ENCODE measurements at places on chromosomes 4 and X.

GRCh38 chr4:84847978-84848377 is 118.5 kb downstream of the WDFY3 start:
- DNase-seq, result no peak

GRCh38 chr4:162131256-162131655 is 32.5 kb downstream of the FSTL5 start:
- DNase-seq, result no peak

- no peak for DNase-seq
These were observed 392.5 kb downstream of the BCOR start for GRCh38 chrX:39705290-39705689.

GRCh38 chr4:110633358-110634341 is 10.8 kb upstream of the PITX2 start:
- DNase-seq, result no peak

DNA sequence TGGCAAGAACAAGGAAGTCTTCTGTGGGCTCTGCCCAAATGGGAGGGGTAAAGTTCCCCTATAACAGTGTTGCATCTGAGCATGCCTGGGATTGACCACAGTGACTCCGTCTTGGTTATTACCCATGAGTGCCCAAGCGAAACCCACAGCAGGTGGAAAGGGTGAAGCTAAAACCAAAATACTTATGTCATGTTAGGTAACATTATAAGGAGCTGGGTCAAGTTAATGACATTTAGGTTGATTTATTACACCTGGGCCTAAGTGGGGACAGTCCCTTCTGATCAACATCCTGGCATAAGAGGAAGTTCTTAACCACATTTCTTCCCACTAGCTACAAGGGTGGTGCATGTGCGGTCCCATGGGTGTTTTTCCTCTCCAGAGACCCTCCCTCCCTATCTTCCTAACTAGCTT is 1.3 kb upstream of the ZNF732 start:
- DNase-seq, result no peak

- no peak for DNase-seq
These were observed 48.1 kb downstream of the ABCB7 start for GRCh38 chrX:75107863-75108509.

- DNase-seq, result no peak
These were observed 30.2 kb downstream of the ARSD start for GRCh38 chrX:2898846-2899512.

- no peak for DNase-seq
These were observed 249.2 kb upstream of the RPS6KA3 start for GRCh38 chrX:20515841-20516461.

DNA sequence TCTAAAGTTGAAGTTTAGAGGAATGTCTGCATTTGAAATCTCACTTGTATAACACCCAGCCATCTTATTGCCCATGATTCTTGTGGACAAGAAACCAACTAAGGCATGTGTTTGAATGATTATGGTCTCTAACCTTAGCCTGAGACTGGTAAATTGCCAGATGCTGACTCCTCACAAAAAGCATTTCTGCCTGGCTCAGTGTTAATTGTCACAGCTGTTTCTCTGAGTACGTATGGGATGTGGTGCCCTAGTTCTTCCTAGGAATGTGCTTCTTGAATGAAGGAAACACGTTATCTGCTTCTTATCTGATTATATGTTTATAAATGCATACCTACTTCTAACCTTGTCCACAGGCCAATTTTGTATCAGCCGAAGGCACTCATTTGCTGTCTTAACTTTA is 63.1 kb upstream of the NDP start:
- DNase-seq, result no peak

DNA sequence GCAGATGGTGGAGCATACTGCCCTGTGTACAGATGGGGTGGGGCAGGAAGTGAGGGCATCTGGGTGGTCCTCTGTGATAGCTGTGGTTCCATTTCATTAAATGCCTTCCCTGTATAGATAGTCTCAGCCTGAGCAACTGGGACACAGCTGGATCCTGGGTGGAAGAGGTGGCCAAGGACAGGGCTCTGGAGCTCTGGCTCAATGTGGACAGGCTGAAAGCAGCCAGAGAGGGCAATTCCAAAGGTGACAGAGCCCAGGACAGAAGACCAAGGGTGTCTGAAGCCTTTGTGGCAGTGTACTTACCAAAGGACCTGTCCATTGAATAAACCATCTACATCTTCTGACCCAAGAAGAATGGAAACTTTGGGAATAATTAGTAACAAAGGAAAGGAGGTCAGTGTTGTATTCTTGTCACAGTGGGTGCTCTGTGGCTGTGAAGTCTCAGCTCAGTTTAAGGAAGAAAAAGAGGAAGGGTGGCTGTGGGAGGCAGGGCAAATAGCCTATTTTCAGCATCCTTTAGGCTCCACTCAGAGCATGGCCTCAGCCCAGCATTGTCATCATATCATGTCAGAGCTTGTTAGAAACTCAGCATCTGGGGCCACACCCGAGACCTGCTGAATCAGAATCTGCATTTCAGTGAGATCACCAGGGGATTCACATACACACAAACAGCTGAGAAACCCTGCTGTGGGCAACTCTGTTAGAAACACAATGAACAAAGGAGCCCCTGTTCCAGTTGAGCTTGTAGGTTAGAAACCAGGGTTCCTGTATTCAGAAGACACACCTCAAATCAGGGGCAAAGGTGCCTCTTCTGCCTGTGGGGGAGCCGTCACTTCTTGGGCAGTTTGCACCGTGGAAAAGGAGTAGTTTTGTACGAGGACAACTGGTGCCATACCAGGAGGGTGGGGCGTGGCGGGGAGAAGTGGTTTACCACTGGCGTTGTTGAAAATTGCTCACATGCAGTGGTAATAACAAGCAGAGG is 168.6 kb downstream of the PTTG2 start:
- peak; percentile 67 for DNase-seq

- no peak for DNase-seq
These were observed 5.0 kb upstream of the SDAD1 start for GRCh38 chr4:75995727-75996126.

GRCh38 chrX:71637848-71638247 is 19.5 kb upstream of the CXCR3 start:
- DNase-seq, result no peak

GRCh38 chrX:44708470-44708869 is 135.4 kb upstream of the DUSP21 start:
- no peak for DNase-seq

DNA sequence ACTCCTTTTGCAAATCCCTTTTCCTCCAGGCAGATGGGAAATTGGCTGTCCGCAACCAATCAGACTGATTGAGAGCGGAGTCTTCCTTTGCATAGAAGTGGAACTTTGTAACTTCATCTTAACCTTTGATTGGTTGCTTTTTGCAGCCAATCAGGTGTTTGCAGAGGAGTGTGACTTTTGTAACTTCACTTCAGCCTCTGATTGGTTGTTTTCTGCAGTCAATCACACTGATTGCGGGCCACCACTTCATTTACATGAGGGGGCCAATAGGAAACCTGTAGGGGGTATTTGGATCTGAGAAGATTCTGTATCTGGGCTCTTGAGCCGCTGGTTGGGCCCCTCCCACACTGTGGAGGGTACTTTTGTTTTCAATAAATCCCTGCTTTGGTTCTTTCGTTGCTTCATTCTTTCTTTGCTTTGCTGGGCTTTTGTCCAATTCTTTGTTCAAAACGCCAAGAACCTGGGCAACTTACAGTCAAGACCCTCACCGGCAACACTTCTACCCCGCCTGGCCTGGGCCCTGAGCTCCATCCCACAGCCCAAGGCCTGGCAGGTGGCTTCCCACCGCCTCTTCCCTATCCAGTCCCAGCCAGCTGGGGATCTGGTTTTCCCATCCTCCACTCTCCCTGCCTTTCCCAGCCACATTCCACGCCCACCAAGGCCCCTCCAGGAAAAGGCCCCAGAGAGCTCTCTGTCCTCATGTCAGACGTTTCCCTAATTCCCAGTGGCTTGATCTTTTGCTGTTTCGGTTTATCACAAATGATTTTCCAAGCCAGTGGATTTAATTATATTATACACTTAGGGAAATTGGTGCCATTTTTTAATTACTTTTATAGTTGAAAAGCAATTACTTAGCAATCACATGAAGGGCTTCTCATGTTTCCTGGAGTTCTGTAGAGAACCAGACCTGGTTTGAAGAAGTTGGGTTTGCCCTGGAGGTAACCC is 110.2 kb upstream of the STX18 start:
- DNase-seq, result no peak

GRCh38 chrX:18457000-18457399 is 31.6 kb downstream of the CDKL5 start:
- no peak for DNase-seq

DNA sequence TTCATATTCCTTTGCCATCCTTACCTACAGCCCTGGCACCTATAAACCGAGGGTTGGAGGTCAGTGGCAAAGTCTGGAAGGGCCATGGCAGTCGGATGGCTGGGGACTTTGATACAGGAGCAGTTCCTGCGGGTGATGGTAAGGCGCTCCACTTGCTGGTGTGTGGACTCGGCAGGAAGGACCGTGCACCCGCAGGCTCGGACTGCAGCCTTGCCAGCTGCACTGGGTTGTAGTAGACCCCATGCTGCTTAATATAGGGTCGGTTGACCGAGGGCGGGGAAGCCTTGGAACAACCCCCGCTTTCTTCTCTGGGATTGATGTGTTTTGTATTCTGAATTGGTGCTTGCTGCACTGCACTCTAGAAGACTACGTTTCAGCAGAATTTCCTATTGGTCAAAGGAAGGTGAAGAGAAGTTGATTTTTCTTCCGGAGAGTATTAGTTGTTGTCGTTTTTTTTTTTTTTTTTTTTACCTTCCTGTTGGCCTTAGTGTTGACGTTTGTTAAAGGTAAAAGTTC is 638 bp downstream of the BLTP1 start:
- peak; percentile 2 for DNase-seq

GRCh38 chr4:86472377-86473019 is 112.6 kb upstream of the MAPK10 start:
- DNase-seq, result no peak

- no peak for DNase-seq
These were observed 627.0 kb upstream of the ATOH1 start for GRCh38 chr4:93201471-93202096.

DNA sequence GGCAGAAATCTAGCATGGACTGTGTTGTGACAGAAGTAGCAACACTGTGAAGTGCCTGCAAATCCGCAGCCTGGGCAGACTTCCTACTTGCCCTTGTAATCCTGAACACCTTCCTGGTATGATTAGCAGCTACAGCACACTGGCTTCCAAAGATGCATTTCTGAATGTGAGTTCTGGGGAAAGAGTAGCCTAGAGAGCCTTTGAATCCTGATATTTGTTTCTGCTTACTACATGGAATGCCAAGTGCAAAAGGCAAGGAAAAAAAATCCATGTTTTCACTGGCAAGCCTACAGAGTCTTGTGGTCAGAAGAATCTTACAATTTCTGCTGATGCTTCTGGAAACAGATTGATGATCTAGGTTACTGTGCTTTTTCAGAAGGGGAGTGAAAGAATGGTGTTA is 223.7 kb downstream of the COL25A1 start:
- DNase-seq, result no peak

DNA sequence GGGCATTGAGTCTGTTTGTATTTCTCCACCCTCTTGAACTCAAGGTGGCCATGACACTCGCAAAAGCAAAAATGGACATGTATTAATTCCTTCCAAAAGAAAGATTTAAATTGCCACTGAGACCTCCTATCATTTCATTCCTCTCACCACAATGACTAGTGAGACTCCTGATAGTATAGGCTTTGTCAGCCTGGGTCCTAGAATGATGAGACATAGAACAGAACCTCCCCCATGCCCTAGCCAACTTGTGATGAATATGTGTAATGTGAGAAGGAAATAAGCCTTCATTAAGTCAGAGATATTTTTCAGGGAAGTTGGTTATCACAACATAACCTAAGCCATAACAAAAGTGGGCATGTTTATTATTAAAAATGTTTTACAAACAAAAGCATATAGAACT is 62.5 kb downstream of the ASB9 start:
- DNase-seq, result no peak
